ENCODE measurements at places on chromosomes 6 and 20.

DNA sequence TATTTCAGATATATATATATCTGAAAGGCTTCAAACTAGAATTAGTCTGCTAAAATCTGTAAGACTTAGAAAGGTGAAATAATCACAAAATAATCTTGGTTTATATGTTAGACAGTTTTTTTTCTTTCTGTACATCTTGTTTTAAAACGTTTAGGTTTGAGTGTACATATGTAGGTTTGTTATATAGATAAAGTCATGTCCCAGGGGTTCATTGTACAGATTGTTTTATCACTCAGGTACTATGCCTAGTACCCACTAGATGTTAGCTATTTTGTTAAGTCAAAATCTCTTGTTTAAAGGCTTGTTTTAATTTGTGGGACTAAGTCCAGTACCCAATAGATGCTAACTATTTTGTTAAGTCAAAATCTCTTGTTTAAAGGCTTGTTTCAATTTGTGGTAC lies 1339.0 kb upstream of the CITED2 start:
- no peak for DNase-seq

DNA sequence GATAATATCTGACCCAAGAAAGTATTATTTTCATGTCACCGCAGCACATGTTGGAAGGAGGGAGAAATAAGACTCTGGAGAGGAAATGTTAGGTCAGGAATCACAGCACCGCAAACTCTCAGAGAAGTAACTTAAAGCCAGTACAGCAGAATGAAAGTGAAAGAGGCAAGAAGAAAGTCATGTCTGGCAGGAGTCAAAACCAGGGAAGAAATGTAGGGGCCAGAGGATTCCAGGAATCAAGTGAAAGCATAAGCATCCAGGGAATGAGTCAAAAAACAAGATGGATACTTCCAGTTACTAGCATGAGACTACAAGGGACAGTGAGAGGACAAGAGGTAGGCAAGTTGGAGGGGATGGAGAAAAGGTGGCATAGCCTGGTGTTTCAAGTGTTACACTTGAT lies 80.4 kb downstream of the AK9 start:
- peak; percentile 1 for DNase-seq

DNA sequence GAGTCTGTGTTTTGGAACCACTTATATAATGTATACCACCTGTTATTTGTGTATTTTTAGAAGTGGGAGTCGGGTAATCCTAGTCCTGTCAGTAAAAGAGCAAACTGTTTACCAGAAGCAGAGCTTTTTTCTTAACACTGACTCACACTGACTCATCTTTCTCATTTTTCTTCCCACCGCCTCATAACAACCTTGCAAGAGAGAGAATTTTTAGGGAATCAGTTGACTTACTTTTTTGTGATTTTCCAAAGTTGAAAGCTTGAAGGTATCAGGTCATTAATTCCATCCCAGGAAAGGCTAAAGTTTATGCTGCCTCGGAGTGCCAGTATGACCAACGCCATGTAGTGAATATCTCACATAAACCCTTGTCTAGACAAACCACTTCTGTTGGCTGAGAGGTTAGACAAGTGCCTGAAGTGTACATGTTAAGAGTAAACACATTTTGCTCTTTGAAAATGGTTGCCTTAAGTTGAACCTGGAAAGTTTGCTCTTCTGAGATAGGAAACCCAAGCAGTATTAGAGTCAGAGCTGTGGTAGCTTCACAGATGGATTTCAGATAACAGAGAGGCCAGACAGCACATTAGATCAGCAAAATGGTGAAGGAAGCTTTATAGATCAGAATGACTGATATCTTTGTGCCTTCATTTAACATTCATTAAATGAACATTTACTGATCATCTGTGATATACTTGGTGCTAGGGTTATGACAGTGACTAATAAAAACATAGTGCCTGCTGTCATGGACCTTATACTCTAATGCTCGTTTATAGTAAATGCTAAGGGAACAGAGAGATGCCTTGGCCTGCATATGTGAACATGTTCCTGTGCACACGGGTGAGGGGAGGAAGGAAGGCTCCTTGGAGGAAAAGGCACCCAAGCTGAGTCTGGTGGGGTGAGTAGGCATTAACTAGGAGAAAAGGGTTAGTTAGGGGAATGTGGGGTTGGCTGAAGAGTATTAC lies 29.1 kb upstream of the PKIG start:
- peak; percentile 89 for DNase-seq

DNA sequence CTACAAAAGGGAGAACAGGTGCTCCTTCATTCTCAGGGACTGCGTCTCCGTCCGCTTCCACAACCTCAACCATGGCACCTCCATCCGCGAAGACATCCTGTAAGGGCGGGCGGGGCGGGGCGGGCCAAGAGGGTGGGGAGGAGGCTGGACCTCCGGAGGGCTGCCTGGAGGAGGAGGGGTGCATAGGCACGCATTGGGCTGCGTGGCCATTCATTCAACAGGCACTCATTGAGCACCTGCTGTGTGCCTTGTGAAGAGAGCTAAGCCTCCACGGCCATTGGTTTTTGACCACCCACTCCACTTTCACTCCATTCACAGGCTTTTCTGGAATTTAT lies 435 bp downstream of the ZSWIM3 start:
- no peak for DNase-seq

GRCh38 chr6:121619013-121619412 lies 183.6 kb downstream of the GJA1 start:
- DNase-seq: no peak

- DNase-seq: no peak
Observed at GRCh38 chr20:9129756-9130155, 60.9 kb downstream of the PLCB4 start.

DNA sequence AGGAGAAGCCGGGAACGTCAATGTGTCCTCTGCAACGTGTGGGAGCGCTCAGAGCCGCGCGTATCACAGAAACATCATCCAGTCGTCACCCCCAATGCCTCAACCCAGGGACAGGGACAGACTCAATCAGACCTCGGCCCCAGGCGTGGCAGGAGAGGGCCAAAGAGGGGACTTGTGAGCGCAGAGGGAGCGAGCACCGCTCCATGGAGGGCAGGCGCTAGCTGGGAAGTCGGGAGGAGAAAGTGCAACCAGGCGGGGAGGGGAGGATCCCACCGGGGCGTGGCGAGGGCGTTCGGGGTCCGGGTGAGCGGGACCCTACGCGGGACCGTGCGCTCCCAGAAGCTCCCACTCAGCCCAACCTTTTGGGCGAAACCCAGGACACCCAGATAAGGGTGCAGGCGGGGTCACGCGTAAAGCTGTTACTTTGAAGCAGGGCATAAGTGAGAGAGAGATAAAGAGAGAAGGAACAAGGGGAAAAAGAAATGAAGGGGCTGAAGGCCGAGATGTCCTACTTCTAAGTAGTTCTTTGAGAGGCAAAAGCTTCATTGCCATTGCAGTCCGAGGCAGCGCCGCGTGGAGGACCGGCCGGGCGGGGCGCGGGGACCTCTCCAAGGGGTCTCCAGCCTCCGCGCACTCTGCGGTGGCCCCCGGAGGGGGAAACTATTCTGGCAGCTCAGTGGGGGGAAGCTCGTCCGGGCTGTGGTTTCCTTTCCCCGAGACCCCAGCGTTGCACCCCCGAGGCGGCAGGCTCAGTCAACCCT lies 862 bp upstream of the SOBP start:
- DNase-seq: no peak

GRCh38 chr20:11101243-11101642 lies 427.4 kb upstream of the JAG1 start:
- DNase-seq: peak; percentile 16

DNA sequence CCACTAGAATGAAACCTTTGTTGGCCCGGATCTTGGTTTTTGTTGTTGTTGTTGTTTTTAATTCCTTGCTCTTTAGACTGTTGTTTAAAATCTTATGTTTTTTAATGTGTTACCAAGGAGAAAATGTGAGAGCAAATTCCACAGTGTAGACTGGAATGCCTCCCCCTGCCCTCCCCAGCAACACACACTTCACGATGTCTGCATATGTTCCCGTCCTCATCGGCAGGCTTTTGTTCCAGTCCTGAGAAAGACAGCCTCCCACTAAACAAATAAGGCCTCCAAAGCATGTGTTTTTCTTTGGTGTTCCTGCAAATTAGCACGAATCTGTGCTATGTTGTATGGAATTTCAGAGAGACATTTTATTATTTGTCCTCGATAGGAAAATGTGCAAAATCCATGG lies 263.3 kb upstream of the QKI start:
- DNase-seq: no peak

DNA sequence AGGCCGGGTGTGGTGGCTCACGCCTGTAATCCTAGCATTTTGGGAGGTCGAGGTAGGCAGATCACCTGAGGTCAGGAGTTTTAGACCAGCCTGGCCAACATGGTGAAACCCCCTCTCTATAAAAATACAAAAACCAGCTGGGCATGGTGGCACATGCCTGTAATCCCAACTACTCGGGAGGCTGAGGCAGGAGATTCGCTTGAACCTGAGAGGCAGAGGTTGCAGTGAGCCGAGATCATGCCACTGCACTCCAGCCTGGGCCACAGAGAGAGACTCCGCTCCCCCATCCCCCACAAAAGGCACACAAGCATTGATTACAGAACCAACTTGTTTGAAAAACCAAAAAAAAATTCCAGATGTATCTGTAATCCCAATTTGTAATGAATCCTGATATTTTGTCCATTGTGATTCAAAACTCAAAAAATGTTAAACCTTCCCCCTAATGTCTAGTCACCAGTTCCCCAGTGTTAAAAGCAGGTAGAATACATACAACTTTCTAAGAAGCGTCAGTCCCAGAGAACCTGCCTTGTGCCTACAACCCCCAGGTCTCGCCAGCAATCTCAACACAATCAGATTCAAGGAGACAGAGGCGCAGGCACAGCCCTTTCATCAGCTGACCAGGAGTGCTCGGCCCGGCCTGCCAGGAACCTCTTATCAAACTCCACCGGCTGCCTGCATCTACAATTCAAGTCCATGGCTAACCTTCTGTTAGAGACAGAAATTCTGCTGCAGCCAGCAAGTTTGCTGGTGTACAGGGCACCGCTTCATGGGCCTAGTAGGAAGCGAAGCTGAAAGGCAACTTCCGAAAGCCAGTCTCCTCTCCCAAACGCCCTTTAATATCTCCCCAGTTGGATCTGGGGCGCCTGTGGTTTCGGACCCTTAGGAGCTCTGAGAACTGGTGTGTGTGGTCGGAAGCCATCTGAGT lies 2.1 kb downstream of the EZR start:
- peak; percentile 69 for DNase-seq

- peak; percentile 48 for DNase-seq
Observed at GRCh38 chr20:36399147-36399968, 93.2 kb downstream of the DLGAP4 start.

GRCh38 chr6:108576709-108577108 lies 16.0 kb downstream of the FOXO3 start:
- DNase-seq: peak; percentile 78

- DNase-seq: no peak
Observed at GRCh38 chr6:331622-332521, 39.6 kb downstream of the DUSP22 start.

DNA sequence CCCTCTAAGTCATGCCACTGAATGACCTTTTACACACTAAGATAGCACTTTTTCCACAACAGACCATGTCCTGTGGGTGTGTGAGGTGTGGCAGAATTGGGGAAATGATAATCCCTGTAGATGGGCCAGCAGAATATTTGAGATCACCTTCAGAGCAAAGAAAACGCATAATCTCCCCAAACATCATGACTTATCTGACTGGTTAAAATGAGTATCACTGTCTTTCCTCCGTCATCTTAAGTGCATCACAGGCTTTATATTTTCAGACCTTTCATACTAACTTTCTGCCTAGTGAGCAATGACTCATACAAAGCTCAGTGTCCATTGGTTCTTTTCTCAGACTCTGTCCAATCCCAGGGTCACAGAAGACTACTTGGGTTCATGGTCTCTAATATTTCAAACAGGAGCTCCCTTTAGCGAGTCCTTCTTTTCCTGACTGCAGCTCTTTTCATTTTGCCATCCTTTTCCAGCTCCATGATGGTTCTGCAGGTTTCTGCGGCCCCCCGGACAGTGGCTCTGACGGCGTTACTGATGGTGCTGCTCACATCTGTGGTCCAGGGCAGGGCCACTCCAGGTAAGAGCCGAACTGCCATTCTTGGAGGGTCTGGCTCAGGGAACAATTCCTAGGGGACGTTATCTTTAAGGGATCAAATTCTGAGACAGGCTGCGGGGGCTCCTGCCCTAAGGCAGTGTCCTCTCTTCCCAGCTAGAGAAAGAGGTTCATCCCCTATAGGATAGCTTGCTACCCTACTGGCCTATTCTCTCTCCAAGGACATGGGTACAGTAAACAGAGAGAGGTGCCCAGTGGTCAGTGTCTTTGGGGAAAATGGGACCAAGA lies at the start of gene HLA-DPB1:
Gene HLA-DPB1 (plus strand): TSS at position 423 of the 838 bp plus-strand sequence. CDS start 52 bp downstream, at position 475.
- peak; percentile 65 for DNase-seq

DNA sequence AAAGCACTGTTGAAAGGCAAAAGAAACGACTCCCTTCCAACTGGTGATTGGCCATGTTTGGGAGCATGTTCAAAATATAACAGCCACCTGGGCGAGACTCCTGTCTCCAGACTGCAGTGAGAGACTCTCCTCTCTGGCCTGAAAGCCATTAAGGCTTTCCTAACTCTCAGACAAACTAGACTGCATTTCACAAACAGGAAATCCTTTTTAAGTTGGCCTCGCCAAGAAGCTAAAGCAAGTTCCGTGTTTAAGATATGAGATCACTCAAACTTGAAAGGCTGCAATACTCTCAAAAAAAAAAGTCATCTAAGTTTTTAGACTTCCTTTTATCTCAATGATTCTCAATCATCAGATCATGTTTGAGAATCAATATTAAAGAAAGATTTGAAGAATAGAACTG lies 117.0 kb downstream of the TFAP2A start:
- no peak for DNase-seq

DNA sequence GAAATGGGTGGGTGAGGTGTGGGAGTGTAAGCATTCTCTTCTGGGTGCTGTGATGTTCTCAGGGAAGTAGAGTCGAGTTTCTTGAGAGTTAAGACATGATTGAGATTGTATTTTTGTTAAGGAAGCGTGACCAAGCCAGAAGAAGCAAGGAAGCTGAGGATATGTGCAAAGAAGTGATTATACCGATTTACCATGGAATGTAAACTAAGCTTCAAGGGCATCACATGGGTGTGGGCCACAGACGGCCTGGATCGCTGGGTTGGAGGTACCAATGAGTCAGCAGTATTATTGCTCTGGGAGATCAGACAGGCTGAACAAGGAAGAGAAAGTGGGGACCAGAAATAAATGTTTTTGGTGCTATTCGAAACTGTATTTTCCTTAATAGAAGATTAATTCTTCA lies 184.1 kb upstream of the GMDS start:
- DNase-seq: peak; percentile 3

- peak; percentile 45 for DNase-seq
Observed at GRCh38 chr20:19832875-19833274, 74.8 kb downstream of the RIN2 start.

GRCh38 chr6:154703124-154703523 lies 30.1 kb upstream of the SCAF8 start:
- no peak for DNase-seq

GRCh38 chr6:164286011-164286410 lies 871.5 kb downstream of the QKI start:
- no peak for DNase-seq

- DNase-seq: peak; percentile 69
Observed at GRCh38 chr6:149864578-149865535, 698 bp upstream of the LRP11 start.

Data from amniotic epithelial cell (primary cell).